ENCODE measurements at places on chromosomes 2 and 18. TPM values are rescaled to one million over a fixed set of nuclear protein-coding genes. Genes with fewer than 3 reads are reported as not detected.

DNA sequence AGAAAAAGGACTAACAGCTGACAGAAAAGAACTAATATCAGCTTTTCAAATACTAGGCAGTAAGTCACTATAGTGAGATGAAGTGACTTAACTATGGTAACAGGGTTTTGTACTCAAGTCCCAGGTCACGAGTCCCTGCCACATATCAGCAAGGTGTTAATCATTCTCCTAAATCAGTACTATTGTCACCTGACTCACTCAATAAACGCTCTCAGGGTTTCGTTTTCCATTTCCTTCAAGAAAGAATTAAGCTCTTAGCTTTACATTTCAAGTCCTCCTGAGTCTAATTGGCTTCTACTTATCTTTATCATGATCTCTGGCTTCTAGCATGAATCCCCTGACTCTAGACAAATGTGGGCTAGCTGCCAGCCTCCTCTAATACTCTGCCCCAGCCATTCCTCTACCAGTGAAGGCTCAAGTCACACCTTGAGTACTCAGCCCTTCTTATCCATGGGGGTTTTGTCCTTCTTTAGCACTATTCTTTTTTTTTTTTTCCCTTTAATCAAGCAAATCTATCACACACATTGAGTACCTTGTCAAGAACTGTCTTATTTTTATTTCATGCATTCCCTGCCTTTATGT, 20.0 kb downstream of the BUB1 start:
- DNase-seq = no peak

GRCh38 chr2:70978341-70979179, at the start of gene ANKRD53:
Gene ANKRD53 (plus strand): TSS chr2:70978630. CDS start chr2:70978646, 16 bp downstream.
- DNase-seq = peak; percentile 43

GRCh38 chr2:150639383-150639782, 151.9 kb upstream of the RND3 start:
- no peak for DNase-seq

GRCh38 chr18:27109451-27109850, 75.7 kb downstream of the CHST9 start:
- no peak for DNase-seq

GRCh38 chr18:42883169-42883568, 232.3 kb downstream of the RIT2 start:
- DNase-seq = no peak

SP140 gene
- 0.09 TPM for total RNA-seq

GRCh38 chr2:214550786-214551185, 139.9 kb downstream of the VWC2L start:
- no peak for DNase-seq

DNA sequence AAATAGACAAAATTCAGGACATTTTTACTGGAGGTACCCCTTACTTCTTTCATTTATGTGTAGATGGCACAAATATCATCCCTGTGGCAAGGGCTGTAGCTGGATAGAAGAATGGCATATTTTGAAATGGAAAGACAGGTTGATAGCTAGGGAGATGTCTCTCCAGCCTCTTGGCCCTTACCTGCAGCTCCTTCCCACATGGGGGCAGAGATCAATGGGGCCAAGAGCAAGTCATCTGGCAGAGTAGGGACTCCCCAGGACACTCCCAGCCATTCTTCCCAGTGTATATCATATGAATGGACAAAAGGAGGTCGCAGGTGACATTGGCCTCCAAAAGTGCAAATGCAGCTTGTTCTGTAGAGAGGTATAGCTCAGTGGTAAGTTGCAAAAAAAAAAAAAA, 192.2 kb upstream of the ATP5MC3 start:
- no peak for DNase-seq

DNA sequence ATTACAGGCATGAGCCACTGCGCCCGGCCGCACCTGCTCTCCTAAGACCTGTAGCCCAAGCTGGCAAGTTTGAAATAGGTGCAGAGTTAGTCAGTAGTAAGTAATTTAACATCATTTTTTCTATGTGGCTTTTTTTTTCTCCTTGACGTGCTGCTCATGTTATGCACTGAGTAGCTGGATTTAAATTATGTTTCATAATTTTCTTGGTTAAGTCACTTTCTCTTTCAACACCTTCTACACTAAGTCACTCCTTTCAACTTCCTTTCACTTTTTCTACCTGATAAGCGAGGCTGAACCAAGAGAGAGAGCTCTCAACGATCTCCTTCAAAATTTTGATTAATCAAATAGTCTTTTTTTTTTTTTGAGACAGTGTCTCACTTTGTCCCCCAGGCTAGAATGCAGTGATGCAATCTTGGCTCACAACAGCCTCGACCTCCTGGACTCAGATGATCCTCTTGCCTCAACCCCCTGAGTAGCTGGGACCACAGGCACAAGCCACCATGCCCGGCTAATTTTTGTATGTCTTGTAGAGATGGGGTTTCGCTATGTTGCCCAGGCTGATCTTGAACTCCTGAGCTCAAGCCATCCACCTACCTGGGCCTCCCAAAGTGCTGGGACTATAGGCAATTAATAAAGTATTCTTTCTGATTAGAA, 13.1 kb downstream of the CASP8 start:
- no peak for DNase-seq

GRCh38 chr2:9965119-9965822, 13.8 kb downstream of the GRHL1 start:
- no peak for DNase-seq

DNA sequence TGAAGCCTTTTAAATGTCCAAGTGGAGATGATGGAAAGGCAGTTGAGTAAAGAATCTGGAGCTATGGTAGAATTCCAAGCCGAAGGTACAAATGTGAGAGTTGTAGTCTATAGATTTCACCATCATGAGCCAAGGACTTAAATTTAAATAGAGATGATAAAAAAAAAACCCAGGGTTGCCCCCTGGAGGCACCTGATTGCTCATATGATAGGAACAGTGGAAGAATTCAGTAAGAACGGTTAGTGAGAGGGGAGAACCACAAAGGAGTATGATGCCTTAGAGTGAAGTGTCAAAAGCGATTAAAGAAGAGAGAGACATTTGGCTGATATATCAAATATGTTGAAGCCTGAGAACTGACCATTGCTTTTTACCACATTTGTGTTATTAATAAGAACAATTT, 11.9 kb downstream of the NYAP2 start:
- no peak for DNase-seq

C1QL2 gene
- total RNA-seq = not detected

DNA sequence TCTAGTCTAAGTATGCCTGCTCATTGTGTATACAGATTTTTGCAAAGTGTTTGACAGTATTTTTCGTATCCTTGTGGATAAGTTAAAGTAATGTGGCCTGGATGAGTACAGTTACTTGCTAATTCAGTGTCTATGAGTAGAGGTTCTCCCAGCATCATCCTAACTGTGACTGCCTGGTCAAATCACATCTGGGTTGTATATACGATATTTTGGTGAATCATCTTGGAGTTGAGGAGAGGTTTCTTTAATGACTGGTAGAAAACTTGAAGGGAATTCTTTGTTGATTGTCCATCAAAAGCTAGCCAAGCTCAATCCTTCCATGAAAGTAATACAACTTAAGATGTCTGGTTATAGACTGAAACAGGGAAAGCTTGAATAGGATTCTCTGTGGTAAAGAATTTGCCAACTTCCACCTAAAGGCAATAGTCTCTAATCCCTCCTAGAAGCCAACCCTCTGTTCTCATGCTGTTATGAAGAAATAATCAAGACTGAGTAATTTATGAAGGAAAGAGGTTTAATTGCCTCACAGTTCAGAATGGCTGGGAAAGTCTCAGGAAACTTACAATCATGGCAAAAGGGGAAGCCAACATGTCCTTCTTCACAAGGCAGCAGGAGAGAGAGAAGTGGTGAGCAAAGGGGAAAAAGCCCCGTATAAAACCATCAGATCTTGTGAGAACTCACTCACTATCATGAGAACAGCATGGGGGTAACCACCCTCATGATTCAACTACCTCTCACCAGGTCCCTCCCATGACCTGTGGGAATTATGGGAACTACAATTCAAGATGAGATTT, 19.4 kb upstream of the RALBP1 start:
- no peak for DNase-seq

GRCh38 chr2:207157162-207157481, 8.6 kb downstream of the KLF7 start:
- no peak for DNase-seq

DNA sequence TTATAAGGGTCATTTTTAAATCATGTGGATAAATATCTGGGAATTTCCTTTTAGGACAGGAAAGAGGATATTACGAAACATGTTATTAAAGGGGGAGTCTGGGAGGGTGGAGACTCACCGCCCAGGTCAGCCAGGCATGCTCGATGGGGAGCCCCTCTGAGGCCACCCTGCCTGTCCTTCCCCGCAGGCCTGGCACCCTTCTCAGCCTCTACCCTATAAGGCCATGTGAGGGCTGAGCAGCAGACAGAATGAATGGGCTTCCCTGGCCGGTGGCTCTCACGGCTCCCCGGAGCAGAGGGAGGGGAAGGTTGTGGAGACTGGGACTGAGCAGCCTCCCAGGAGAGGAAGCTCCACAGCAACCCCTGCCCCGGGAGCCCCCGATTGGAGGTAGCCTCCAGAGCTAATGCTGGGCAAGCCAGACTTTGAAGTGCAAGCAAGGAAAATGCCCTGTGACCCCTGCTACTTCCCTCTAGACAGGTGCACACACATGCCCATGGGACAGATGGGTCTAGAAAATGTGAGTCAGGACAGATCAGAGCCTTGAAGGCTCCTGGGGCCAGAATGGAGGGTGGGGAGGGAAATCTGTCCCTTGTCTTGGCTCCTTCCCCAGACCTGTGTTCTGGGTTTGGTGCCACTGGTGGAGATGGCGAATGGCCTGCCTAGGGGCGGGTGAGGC, 13.2 kb upstream of the ARMC9 start:
- peak; percentile 56 for DNase-seq

GRCh38 chr2:95009412-95009811, 16.1 kb upstream of the MAL start:
- no peak for DNase-seq

DNA sequence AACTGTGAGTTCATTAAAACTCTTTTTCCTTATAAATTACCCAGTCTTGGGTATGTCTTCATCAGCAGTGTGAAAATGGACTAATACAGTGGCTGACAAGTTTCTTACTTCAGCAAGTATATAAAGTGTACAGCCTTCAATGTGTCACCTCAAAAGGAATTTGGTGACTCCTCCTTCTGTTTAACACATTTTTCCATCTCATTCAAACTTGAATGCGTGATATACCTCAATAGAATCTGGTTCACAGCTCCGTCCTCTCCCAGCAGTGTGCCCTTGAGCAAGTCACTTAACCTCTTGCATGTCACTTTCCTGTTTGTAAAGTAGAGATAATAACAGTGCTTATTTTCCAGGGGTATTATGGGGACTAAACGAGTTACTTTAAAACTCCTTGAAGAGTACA, 159.6 kb downstream of the CCBE1 start:
- no peak for DNase-seq

- DNase-seq = no peak
These were observed 24.8 kb downstream of the SP3 start for GRCh38 chr2:173940208-173941020.

- DNase-seq = no peak
These were observed 528.2 kb upstream of the FANCL start for GRCh38 chr2:58769111-58769863.

DNA sequence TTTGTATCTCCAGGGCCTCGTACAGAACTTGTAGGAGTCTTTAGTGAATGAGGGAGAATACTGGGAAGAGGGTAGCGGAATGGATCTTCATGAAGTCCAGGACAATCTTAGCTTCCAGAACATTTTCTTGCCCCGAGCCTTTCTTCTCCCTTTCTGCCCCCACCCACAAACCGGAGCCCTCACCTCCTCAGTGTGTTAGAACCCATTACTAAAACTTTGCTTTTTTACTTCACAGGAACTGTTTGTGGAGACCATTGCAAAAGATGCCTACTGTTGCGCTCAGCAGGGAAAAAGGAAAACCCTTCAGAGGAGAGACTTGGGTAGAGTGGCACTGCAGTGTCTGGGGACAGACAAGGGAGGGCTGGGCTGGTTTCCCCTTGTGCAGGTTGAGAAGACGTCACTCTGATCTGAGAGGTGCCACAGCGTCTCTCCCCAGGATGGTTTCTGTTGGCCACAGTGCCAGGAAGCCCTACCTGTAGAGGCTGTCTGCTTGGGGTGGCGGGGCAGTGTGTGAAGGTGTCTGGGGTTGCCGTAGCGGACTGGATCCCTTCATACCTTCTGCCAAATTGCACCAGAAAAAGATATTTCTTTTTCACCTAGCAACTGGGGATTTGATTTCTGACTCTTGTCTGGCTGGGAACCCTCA, 786 bp downstream of the POLE4 start:
- DNase-seq = no peak

CTAGE1 gene
- total RNA-seq = not detected

UGT1A7 gene
- not detected for total RNA-seq

DNA sequence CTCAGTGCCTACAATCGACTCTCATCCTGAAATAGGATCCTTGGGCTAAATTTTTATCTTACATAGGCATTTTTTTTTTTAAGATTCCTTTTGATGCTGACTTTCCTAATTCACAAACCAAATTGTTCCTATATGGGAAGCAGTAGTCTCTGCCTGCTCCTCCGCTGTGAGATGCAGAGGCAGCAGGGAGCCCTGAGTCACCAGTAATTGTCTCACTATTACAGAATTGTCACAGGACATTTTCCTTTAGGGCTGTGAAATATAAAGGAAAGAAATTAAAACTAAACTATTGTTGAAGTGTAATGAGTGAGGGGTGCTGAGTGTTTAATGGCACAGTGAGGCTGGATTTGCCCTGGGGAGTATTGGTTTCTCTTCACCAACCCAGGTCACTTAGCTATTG, 63.8 kb downstream of the MYO3B start:
- no peak for DNase-seq

DNA sequence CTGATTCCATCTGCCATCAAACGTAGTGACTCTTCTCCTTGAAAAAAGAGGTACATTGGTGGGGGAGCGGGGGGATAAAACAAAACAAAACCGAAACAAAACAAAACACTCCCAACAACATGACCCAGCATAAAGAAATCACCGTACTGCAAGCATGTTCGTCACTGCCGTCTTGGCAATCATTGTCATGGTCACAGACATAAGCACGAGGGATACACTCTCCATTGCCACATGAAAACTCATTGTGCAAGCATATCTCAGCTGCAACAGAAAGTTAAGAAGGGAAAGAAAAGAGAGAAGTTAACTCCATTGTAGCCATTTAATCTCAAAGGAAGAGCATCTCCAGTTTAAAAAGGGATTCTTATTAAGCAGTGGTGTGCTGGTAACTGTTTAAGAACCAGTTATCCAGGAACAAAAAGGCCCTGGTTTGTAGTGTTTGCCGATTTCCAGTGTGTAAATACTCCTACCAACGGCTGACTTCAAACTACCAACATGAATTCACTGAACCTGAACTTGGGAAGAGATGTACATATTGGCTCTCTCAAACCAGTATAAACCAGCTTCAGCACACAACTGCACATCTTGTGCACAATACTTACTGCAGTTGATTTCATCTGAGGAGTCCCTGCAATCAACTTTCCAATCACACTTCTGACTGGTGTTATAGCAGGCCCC, 68.2 kb downstream of the LRP2 start:
- DNase-seq = no peak

ONECUT2 gene
- total RNA-seq = under 0.01 TPM

FRZB gene
- total RNA-seq = 0.68 TPM

GRCh38 chr2:38652431-38653273, 13.3 kb upstream of the GALM start:
- DNase-seq = no peak

PKDCC gene
- total RNA-seq = 2.6 TPM

GRCh38 chr2:136347981-136348380, 230.0 kb upstream of the CXCR4 start:
- no peak for DNase-seq

GRCh38 chr2:165745916-165746315, 48.1 kb downstream of the GALNT3 start:
- DNase-seq = no peak

Data from dermis blood vessel endothelial cell (primary cell).